ENCODE measurements at places on chromosomes 6 and 20. TPM values are rescaled to one million over a fixed set of nuclear protein-coding genes. Genes with fewer than 3 reads are reported as not detected.

The HTR1E gene
- total RNA-seq = not detected

The ADAM33 gene
- 27.3 TPM for total RNA-seq

The ZSCAN23 gene
- 0.60 TPM for total RNA-seq

The ABCC10 gene
- 14.2 TPM for total RNA-seq

The CTNNBL1 gene
- 24.2 TPM for total RNA-seq

The LSM2 gene
- total RNA-seq = 29.8 TPM

The CDH4 gene
- total RNA-seq = 0.56 TPM

The MPIG6B gene
- not detected for total RNA-seq

Measured in omental fat pad (tissue), 4 donors.